NCI-H460 (cell line): ENCODE measurements at places on chromosomes 13 and 19. TPM values are rescaled to one million over a fixed set of nuclear protein-coding genes. Genes with fewer than 3 reads are reported as not detected.

MPHOSPH8 gene
- total RNA-seq, result 10.4 and 13.2 TPM in 2 replicates

- DNase-seq, result no peak
Observed at GRCh38 chr13:98405107-98405571, 171.8 kb downstream of the STK24 start.

DNA sequence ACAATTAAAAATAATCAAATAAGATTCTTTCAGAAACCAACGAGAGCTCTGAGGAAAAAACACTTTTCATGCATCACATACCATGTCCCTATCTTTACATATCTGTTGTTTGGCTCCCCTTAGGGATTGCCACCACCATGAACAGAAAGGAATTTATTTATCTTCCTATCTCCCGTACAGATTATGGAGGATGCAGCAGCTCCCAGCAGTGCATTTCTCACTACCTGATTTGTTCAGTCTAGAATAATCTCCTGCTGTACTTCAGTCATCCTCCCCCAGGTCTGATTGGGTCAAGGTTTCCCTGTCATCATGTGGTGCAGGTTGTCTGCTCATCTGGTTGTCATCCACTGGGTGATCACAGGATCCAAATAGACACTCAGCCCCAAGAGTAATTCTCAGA, 451.3 kb downstream of the OXGR1 start:
- no peak for DNase-seq

GRCh38 chr19:38063928-38064327, 156.9 kb downstream of the SIPA1L3 start:
- DNase-seq, result no peak

DNA sequence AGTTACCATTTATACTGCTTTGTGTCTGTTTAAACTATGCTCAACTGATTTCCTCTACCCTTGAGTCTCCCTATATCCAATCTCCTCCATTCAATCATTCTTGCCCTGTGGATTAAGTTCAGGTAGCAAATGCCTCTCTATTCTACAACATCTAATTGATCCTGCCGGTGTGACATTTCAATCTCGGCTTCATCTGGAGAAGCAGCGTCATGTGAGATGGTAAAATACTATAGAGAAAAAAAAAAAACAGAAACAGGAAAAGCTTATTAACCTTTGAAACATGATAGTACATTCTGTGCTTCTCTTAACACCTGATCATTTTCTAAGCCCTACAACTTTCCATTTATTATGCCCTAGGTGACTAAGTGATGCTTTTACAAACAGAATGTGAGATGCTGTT, 89.4 kb downstream of the KCTD12 start:
- DNase-seq, result no peak

C1QTNF9 gene
- total RNA-seq, result not detected in 2 replicates

DNA sequence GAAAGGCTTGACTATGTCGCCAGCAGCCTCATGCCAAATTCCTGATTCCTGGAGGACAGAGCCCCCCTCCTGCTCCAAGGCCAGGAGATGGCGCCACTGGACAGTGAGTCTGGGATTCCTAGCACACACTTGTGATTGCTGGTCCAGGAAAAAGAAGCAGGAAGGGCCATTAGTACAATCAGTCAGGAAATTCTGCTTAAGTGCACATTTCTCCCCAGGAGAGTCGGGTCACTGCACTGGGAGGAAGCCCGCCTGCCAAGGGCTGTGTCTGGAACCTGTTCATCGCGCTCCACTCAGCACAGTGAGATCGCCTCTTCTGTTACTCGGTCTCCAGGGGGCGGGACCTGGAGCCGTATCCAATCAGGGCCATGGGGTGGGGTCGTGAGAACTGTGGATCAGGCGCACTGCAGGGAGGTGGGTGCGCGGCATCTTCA, 65.1 kb downstream of the ZNF823 start:
- DNase-seq, result no peak

ZNF154 gene
- total RNA-seq, result not detected in 2 replicates

DNA sequence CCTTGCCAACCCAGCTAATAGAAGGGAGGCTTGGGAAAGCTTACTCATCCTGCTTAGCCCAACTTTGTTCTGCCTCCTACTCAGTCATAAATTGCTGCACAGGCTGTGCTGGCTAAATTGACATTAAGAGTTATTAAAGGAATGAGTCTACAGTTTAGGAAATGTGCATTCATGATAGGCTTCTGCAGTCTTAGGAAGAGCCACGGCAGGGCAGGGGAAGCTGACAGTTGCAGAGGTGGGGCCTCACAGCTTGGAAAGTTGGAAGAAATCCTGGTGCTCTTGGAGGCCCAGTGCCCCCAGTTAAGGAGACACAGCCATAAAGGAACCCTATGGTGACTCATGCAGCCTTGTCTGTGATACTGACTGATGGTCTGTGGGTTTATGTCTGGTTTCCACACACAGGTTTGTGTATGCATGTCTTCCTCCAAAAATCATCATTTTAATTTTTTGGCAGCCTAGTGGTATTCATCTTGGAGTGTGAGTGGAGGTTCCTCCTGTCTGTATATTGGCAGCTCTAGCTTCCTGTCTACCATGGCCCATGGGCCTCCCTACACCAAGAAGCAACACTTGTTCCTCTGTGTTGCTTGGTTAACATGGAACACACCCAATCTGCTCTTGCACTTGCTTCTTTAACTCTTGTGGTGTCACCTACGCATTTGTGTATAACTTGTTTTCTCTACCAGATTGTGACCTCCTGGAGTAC, 135.0 kb upstream of the KL start:
- no peak for DNase-seq

DNA sequence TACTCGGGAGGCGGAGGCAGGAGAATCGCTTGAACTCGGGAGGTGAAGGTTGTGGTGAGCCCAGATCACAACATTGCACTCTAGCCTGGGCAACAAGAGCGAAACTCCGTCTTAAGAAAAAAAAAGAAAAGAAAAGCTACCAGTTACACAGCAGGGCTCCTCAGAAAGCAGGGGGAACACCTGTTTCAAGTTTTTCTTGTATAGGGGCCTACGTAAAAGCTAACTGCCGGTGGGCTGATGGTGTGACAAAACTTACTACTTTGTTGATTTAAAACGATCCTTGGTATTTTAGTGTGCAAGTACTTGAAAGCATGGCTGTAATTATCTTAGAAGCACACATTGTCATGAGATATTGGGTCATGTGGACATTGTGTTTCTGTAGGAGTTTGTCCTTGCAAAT, 15.7 kb upstream of the ERVV-1 start:
- DNase-seq, result no peak
